Smooth muscle cell of the pulmonary artery (primary cell): ENCODE measurements at places on chromosomes 1 and 21. TPM values are rescaled to one million over a fixed set of nuclear protein-coding genes. Genes with fewer than 3 reads are reported as not detected.

The ZNF684 gene
- total RNA-seq, result 2.7 and 3.0 TPM in 2 replicates

The SERINC2 gene
- total RNA-seq, result 4.0 and 13.4 TPM in 2 replicates

The RAB7B gene
- total RNA-seq, result 2.4 and 6.5 TPM in 2 replicates

The PODN gene
- total RNA-seq, result 16.0 and 20.9 TPM in 2 replicates

The ELK4 gene
- total RNA-seq, result 16.2 and 20.5 TPM in 2 replicates

The ZNF697 gene
- 10.1 and 14.5 TPM in 2 replicates for total RNA-seq

The LHX8 gene
- not detected in 2 replicates for total RNA-seq

The GBP6 gene
- not detected in 2 replicates for total RNA-seq

The GLMN gene
- total RNA-seq, result 3.8 and 4.7 TPM in 2 replicates

The C1QA gene
- not detected in 2 replicates for total RNA-seq

The LAMC2 gene
- total RNA-seq, result 3.4 and 192 TPM in 2 replicates

The SPRR4 gene
- total RNA-seq, result not detected in 2 replicates

The GPR137B gene
- 15.8 and 16.3 TPM in 2 replicates for total RNA-seq

The VANGL2 gene
- 0.07 and 0.46 TPM in 2 replicates for total RNA-seq

The DYNLT5 gene
- 0.46 and 0.65 TPM in 2 replicates for total RNA-seq

The RTCA gene
- total RNA-seq, result 40.3 and 45.4 TPM in 2 replicates

The FAM78B gene
- total RNA-seq, result 0.13 and 0.36 TPM in 2 replicates

The RPS27 gene
- 788 and 889 TPM in 2 replicates for total RNA-seq

The LPAR3 gene
- 0.26 and 2.2 TPM in 2 replicates for total RNA-seq

The AGRN gene
- total RNA-seq, result 68.9 and 101 TPM in 2 replicates

The L1TD1 gene
- total RNA-seq, result 0.13 TPM in 1 of 2 replicates, not detected in the other
